ENCODE measurements at places on chromosomes 6 and 20.

- DNase-seq: no peak
These were observed 516 bp upstream of the IRF4 start for GRCh38 chr6:390914-391558.

DNA sequence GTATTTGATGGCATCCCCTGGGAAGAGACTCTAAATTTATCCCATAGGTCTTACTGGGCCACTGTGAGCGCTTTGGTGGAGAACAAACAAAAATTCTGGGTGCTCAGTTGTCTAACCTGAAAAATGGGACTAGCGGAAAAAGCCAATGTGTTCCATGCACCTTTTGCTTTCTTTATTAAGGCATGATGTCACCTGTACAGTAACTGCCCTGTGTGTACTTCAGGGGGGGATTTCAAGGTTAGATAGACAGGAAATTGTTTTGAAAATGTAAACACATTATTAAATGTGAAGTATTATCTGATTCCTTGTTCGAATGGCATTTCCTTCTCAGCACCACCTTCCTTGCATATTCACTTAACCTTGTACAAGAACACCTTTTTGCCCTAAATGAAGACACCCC is 1.2 kb upstream of the EDN1 start:
- no peak for DNase-seq

GRCh38 chr20:51085769-51086168 is 62.9 kb upstream of the KCNG1 start:
- no peak for DNase-seq

- DNase-seq: no peak
These were observed 241.1 kb upstream of the RIMS1 start for GRCh38 chr6:71645299-71645698.

DNA sequence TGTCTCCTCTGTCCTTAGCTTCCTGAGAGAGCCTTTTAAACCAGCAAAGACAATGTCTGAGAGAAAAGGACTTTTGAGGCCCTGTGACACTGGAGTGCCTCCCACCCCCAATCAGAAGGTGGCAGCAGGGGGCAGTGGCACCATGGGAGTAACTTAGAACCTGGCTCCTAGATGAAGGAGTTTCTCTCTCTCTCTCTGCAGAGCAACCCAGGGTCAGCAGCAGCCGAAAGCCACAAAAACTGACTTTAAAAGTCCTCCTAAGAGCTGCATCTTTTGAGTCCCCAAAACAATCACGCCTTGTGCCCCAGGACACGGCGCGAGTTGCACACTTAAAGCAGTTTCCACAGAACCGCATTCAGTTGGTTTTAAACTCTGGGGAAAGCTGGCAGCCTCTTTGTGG is 5.3 kb upstream of the TCP11 start:
- peak; percentile 76 for DNase-seq

DNA sequence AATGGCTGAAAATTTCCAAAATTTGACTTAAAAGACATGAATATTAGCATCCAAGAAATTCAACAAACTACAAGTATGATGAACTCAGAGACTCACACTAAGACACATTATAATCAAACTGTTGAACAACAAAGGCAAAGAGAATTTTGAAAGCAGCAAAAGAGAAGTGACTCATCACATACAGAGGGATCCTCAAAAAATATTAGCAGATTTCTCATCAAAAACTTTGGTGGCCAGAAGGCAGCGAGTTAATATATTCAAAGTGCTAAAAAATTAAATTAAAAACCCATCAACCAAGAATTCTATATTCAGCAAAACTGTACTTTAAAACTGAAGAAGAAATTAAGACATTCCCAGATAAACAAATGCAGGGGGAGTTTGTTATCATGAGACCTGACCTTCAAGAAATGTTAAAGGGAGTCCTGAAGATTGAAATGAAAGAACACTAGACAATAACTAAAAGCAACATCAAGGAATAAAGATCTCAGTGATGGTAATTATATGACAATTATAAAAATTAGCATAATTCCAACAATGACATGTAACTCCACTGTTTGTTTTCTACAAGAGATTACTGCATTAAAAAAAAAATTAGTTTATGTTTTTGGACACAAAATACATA is 150.0 kb downstream of the RNASET2 start:
- DNase-seq: no peak

- DNase-seq: no peak
These were observed 211.2 kb downstream of the PHACTR1 start for GRCh38 chr6:12927746-12928145.

DNA sequence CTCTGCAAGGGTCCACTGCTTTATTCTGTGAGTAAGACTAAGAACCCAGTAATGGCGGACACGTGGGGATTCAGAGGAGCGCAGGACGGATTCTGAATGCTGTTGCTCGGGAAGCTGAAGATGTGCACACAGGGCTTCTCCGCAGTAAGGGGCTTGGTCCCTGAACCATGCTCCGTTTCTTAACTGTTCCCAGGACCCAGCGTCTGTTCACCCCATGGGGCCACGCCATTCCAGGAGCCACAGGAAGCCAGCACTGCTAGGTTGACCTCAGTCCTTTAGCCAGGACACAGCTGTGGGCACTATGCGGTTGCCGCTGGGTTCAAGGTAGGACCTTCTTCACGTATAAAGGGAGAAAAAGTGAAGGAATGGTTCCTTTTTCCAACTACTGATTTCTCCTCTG is 59.8 kb downstream of the IRF4 start:
- no peak for DNase-seq
